ENCODE measurements at places on chromosomes 1 and 21.

DNA sequence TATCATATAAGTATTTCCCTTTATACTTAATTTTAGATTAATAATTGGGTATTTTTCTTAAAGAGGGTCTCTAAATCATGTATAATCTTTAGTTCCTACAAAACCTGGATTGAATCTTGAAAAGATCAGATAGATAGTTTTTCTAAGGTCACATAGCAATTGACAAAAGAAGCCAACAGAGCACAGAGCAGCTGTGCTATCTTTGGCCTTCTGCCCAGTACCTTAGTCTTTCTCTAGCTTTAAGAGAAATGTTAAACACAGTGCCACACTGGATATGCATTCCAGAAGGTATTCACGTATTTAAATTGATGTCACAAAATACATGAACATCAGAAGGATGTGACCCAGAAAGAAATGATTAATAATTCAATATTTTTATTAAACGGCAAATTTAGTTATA is 86.8 kb downstream of the C21orf91 start:
- DNase-seq, result peak; percentile 25

GRCh38 chr1:214864896-214865688 is 217.4 kb upstream of the KCNK2 start:
- peak; percentile 89 for DNase-seq

DNA sequence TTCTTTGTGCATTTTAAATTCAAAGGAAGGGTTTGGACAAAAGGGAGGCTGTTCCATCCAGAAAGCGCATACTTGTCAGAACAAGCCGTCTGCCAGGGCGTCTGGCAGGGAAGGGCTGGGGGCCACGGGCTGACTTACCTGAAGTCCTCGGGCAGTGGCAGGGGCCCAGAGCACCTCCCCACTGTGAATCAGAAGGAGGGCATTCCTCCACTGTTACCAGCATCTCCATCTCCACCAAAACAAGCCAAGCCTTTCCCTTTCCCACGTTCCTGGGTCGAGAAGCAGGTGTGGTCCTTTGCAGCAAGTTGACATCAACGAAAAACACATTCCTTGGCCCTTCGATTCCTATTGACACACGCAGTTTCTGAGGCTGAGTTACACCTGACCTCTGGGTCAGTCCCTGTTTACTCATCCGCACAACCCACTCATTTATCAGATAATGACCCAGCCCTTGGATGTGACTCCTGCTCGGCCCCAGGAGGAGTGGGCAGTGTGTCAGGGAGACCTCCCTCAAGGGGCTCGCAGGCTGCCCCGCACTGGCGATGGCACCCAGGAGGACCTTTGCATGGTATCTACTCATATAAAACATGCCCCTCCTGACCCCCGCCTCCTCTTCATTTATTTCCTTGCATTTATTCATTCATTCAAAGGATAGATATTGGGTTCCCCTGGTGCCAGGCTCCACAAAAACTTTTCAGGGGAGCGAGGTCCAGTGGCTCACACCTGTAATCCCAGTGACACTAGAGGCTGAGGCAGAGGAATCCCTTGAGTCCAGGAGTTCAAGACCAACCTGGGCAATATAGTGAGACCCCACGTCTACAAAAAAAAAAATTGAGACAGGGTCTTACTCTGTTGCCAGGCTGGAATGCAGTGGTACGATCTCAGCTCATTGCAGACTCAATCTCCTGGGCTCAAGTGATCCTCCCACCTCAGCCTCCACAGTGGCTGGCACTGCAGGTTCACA is 60.2 kb downstream of the TOMM20 start:
- peak; percentile 67 for DNase-seq

GRCh38 chr1:162033428-162033827 is 9.8 kb upstream of the OLFML2B start:
- no peak for DNase-seq

DNA sequence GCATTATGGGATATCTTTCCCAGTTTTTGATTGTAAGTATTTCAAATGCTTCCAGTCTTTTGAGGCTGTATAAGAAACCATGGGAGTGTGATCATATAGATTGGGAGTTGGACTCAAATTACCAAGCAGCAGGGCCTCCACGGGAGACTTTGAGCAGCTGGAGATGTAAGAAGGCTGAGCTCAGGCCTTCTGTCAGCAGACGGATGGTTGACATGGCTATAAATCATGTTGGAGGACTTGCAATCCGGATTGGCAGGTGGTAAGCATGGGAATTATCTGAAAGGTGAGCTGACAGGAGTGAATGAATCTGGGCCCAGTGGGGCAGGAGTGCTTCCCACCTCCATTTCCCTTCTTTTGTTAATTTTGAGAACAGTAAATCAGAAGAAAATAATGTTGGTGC is 83.2 kb upstream of the PPM1J start:
- no peak for DNase-seq

DNA sequence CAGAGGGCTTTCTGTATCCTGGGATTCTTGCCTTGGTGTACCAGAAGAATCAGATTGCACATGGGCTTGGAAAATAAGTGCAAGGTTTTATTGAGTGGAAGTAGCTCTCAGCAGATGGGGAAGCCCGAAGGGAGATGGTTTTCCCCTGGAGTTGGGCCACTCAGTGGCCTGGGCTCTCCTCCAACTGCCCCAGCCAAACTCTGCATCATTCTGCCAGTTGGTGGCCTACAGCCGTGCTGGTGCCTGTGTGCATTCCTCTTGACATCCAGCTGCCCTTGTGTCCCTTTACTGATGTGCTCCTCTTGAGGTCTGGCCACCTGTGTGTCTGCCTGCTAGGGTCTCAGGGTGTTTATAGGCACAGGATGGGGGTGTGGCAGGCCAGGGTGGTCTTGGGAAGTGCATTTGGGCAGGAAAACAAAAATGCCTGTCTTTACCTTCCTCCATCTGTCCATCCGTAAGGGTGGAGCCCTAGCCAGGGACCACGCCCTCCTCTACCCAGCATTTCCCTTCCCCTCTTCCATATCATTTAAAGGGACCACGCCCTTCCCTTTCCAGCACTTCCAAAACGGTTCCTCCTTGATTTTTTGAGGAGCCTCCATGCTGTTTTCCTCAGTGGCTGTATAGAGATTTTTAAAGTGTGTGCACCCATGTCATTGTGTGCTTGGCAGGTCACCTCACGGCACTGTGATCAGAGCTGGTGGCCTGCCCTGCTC is 18.9 kb downstream of the SNAP47 start:
- DNase-seq, result peak; percentile 44

- no peak for DNase-seq
These were observed 85.4 kb upstream of the SLC25A33 start for GRCh38 chr1:9453779-9454418.

GRCh38 chr1:162329826-162330225 is 46.8 kb downstream of the SPATA46 start:
- DNase-seq, result no peak

DNA sequence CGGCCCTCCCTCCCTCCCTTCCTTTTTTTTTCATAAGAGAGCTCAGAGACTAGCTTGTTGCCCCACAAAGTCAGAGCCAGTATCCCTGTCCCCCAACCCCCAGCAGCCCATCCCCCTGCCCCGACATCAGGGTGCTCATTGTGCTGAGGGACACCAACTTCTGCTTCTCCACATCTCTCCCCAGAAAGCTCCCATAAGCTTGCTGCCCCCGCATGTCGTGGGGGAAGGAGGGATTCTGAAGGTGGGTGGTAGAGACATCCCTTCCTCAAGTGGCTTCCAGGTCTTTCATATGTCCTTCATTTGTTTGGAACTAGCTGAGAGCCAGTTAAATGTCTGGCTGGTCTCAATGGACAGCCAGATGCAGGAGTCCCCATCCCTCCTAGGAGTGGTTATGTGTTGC is 41.2 kb downstream of the RHBG start:
- no peak for DNase-seq

- DNase-seq, result no peak
These were observed 14.7 kb upstream of the HYI start for GRCh38 chr1:43468414-43468813.

GRCh38 chr1:74818661-74819456 is 85.9 kb downstream of the TYW3 start:
- DNase-seq, result no peak

DNA sequence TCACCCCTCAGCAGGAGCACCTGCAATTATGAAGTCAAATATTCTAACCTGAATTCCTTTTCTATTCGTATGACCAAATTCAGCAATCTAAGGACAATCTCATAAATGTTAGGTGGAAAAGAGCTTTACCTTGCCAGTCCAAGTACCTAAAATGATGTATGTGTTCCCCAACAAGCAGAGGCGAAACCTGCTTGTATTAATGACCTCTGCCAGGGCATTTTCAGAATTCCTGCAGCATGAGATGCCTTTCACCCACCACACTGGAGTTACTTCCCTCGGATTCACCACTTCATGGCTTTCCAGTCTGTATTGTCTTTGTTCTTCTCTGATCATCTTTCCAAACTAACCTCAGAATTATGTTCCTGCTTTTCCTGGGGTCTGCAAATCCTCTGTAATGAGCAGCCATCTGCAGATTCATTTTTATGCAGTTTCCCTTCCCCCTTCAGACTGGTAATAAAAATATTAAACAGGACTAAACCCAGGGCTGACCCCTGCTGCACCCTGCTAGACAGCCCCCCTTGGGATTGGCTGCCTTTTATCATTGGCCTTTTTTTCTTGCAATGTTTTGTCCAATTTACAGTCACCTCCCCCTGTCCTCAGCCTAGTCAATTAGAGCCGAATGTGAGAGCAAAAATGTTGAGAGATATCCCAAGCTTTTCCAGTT is 26.6 kb upstream of the CASQ2 start:
- no peak for DNase-seq

DNA sequence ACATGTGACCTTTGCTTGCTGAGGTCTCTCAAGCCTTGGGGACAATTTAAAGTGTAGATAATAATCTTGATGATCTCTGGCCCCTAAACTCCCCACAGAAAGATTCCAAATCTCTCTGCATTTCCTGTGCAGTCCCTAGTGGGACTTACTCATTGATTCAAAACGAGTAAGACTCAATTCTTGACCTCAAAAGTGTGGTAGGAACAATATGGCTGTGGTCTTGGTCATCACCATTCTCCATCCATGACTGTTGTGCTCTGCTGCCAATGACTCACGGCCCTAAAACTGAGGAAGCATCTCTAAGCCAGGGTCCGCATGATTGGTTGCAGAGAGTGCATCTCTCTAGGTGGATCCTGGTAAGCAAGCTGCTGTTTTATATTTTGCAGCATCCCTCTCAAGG is 268.0 kb downstream of the PTGER3 start:
- peak; percentile 2 for DNase-seq

GRCh38 chr21:39951183-39952101 is 84.2 kb downstream of the PCP4 start:
- DNase-seq, result no peak

DNA sequence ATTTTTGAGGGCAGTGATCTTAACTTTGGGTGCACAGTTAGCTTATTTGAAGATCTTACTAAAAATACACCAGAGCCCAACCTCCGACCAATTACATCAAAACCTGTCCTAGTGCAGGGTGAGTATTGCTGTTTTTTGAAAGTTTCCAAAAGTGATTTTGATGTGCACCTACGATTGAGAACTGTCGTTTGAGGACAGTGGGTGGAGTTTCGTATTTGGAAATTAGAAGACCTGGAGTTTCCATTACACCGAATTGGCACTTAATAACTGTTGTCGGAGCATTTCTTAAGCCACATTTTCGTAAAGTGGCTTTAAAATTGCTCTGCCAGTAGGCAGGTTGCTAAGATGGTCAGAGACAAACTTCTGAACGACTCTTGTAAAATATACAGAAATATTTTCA is 1.1 kb downstream of the SOD1 start:
- no peak for DNase-seq

DNA sequence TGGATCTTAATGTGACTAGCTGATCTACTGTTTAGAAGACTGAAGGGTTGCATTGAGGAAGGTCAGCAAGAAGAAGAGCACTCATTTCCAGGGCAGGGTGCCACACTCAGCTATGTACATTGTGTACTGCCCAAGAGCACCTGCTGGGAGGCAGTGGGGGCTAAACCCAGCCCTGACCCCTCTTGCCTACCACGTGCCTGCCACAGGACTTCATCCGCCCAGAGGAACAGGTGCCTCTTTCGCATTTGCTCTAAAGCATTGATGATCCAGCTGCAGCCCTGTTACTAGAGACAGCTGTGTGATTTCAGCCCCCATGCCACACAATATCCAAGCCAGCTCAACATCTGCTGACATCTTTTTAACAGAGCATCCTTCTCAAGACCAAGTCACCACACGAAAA is 341.8 kb downstream of the LMX1A start:
- DNase-seq, result no peak

DNA sequence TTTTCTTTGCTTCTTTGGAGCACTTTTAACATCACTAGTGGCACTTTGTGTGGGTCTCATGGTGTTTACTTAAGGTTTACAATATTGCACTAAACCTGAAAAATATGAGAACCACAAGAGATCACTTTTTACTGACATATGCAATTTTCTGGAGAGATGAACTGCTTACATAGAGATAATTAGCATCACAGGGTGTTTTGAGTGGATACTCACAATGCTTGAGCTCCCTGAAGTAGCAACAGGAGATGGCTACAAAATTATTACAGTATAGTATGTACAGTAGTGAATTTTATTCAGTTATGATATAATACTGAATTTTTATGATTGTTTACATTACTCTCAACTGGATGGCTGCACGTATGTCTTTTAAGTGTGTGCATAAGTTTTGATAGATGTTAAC is 22.6 kb downstream of the RPRD2 start:
- no peak for DNase-seq

DNA sequence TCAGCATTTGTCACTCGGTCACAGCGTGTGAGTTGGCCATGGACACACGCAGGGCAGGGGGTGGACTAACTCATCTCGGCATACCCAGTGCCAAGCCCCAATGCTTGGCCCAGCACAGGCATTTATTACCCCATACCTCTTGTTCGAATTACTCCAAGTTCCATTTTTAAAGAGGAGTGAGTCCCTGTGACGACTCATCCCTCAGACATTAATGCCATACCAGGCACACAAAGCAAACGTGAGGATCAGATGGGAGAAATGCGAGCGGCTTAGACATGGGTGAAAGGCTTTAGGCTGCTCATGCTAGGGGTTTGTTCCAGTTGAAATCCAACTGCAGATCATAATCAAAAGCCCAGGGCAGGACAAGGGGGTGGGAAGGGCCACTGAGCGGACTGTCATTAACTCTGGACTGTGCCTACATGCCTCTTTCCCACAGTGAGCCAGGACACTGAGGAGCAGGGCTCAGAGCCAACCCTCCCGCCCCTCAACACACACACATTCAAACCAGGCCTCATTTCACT is 118.5 kb upstream of the NGF start:
- no peak for DNase-seq

DNA sequence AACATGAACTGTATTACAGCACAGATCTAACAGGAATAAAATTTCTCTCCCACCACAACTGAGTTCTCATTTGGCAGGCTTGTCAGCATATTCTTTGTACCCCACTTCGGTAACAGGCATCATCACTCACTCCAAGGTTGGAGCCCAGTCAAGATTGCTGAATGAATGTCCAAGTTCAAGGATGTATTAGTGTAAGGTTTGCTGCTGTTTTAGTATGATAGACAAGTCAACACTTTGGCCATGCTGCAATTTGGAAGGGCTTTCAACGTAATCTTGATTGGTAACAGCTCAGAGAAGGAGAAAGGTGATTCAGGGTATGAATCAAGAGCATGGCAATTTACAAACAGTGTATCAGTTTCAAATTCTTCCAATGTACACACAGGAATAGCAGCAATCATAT is 6.8 kb downstream of the SSX2IP start:
- no peak for DNase-seq

GRCh38 chr1:203290261-203291089 is 14.8 kb upstream of the BTG2 start:
- DNase-seq, result peak; percentile 81

GRCh38 chr21:42760361-42760950 is 107.0 kb downstream of the PDE9A start:
- no peak for DNase-seq

All from fibroblast of pulmonary artery (primary cell).